ENCODE measurements at places on chromosomes 5 and 9. TPM values are rescaled to one million over a fixed set of nuclear protein-coding genes. Genes with fewer than 3 reads are reported as not detected.

DNA sequence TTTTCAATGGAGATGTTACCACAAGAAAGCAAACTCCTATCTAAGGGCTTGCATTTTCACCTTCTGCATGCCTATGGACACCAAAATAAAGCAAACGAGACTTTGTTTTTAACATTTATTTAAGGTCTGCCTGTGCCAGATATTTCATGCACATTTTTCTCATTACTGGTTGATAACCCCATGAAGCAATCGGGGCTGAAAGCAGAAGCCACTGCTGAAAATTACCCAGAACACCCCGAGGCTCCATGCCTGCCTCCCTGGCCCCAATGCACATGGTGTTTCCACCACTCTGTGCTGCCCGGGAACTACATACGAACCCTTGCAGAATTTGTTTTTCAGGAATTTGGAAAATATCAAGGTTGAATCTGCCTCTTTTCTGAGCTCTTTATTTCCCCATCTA is 240.1 kb downstream of the NR2F1-AS1 start:
- no peak for DNase-seq
- H3K4me1 ChIP-seq: no peaks in the 10 kb centered on the region
- H3K27me3 ChIP-seq: no peaks in the 10 kb centered on the region
- no peak overlapping the region for H3K4me3 ChIP-seq

- H3K4me3 ChIP-seq: no peak overlapping the region
- no peak overlapping the region for H3K27ac ChIP-seq
- no peaks in the 10 kb centered on the region for H3K36me3 ChIP-seq
- no peak for DNase-seq
These were observed 300.5 kb downstream of the DEPDC1B start for GRCh38 chr5:60399507-60399906.

- H3K27me3 ChIP-seq: no peaks in the 10 kb centered on the region
- DNase-seq: no peak
- H3K36me3 ChIP-seq: no peaks in the 10 kb centered on the region
- H3K27ac ChIP-seq: no peak overlapping the region
- H3K4me1 ChIP-seq: no peaks in the 10 kb centered on the region
These were observed 181.8 kb downstream of the GADD45G start for GRCh38 chr9:89786655-89787054.

- H3K4me1 ChIP-seq: no peaks in the 10 kb centered on the region
- H3K36me3 ChIP-seq: no peaks in the 10 kb centered on the region
- H3K27ac ChIP-seq: no peak overlapping the region
- no peak for DNase-seq
These were observed 119.5 kb downstream of the PJA2 start for GRCh38 chr5:109290231-109290630.

- no peak for DNase-seq
- no peaks in the 10 kb centered on the region for H3K27me3 ChIP-seq
- no peaks in the 10 kb centered on the region for H3K4me1 ChIP-seq
These were observed 22.4 kb downstream of the SLC36A3 start for GRCh38 chr5:151281001-151281639.

- no peak overlapping the region for H3K27ac ChIP-seq
- H3K4me1 ChIP-seq: no peaks in the 10 kb centered on the region
- DNase-seq: no peak
- H3K36me3 ChIP-seq: no peaks in the 10 kb centered on the region
- no peaks in the 10 kb centered on the region for H3K27me3 ChIP-seq
- H3K4me3 ChIP-seq: no peak overlapping the region
These were observed 307.4 kb upstream of the HAPLN1 start for GRCh38 chr5:84028093-84028492.

- no peaks in the 10 kb centered on the region for H3K27me3 ChIP-seq
- H3K4me3 ChIP-seq: no peak overlapping the region
- no peaks in the 10 kb centered on the region for H3K4me1 ChIP-seq
- H3K36me3 ChIP-seq: no peaks in the 10 kb centered on the region
These were observed 489.8 kb downstream of the MAT2B start for GRCh38 chr5:163995206-163995605.

GRCh38 chr5:142152384-142152732 is 43.8 kb downstream of the NDFIP1 start:
- H3K4me3 ChIP-seq: no peak overlapping the region
- peaks cover 7% of the 10 kb centered on the region for H3K4me1 ChIP-seq
- H3K36me3 ChIP-seq: peaks cover 29% of the 10 kb centered on the region
- DNase-seq: no peak
- no peak overlapping the region for H3K27ac ChIP-seq

GRCh38 chr5:180345781-180346180 is 7.4 kb downstream of the GFPT2 start:
- no peaks in the 10 kb centered on the region for H3K4me1 ChIP-seq
- no peak overlapping the region for H3K27ac ChIP-seq
- H3K4me3 ChIP-seq: no peak overlapping the region
- no peak for DNase-seq
- no peaks in the 10 kb centered on the region for H3K36me3 ChIP-seq

- peaks cover 31% of the 10 kb centered on the region for H3K36me3 ChIP-seq
- no peaks in the 10 kb centered on the region for H3K27me3 ChIP-seq
- DNase-seq: no peak
- no peak overlapping the region for H3K27ac ChIP-seq
- no peak overlapping the region for H3K4me3 ChIP-seq
These were observed 134.3 kb downstream of the MEF2C start for GRCh38 chr5:88748666-88749065.

Gene SPINK4
- not detected for total RNA-seq

Gene NUDT2
- total RNA-seq: not detected

Gene SPATA31D3
- total RNA-seq: not detected

Gene PRUNE2
- total RNA-seq: 200 TPM

Data from ascending aorta (tissue), 2 donors.